ENCODE measurements at places on chromosomes 3 and 15.

DNA sequence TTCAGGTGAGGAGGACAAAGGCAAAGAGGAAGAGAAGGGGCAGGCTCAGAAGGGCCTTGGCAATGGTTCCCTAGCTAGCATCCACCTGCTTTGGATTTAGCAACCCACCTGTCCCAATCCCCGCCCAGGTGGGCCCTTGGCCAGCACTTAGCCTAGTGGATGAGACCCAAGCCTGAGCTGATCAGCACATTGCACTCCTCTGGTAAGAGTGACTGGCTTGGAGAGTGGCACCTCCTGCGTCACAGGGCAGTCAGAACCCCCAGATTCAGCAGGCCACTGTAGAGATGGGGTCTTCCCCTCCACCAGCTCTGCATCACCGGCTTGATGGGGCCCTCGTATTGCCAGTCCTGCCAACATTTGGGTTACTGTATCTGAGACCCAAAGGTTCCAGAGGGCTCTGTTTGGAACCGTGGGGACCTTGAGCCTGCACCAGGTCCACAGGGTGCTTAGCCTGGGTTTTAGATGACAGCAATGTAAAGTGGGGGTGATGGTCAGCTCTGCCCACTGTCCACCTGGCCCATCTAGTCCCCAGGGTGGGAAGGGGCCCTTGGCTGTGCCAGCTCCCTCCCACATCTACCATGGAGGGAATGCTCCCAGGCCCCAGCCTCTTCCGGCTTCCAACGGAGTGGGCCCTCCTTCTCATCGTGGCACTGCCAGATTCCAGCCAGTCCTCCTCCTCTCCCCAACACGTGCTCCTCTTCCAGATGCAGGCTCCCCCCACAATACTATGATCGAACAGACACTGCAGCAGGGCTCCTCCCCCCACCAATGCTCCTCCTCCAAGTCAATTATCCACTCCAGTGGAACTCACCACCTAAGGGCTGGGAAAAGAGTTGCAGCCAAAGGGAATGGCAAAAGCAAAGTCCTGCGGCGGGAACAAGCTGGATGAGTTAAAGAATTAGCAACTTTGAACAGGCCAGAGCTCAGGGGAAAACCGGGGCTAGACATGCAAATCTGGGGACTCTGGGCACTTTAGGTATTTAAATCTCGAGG, 45.7 kb downstream of the LHFPL4 start:
- no peak for DNase-seq

- no peak for DNase-seq
Measured at GRCh38 chr3:76024640-76025039, 239.3 kb upstream of the ZNF717 start.

- no peak for DNase-seq
Measured at GRCh38 chr3:37320276-37320675, 145.9 kb upstream of the LRRFIP2 start.

DNA sequence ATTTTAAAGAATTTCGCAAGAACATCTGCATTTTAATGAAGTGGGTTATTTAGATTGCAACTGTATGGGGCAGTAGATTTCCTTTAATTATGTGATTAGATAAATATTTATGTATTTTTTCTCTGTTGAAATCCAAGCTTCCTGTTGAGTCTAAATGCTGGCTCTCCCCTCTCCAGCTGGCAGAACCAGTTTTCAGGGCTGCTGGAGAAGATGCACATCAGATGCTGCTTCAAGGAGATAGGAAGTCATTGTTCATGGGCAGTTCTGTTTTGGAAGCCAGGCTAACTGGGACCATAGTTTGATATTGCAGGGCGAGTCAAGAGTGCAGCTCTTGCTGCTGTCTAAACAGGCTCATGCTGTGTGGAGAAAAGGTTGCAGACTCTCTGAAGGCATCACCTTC, 97.4 kb downstream of the SLC9A9 start:
- DNase-seq, result no peak

GRCh38 chr3:118495206-118495605, 539.4 kb downstream of the IGSF11 start:
- DNase-seq, result no peak

GRCh38 chr3:82423268-82424030, 662.0 kb upstream of the GBE1 start:
- DNase-seq, result no peak

- DNase-seq, result no peak
Measured at GRCh38 chr3:70824773-70825172, 512.3 kb upstream of the MDFIC2 start.

- no peak for DNase-seq
Measured at GRCh38 chr3:112773864-112774263, 72.8 kb downstream of the CD200R1L start.

DNA sequence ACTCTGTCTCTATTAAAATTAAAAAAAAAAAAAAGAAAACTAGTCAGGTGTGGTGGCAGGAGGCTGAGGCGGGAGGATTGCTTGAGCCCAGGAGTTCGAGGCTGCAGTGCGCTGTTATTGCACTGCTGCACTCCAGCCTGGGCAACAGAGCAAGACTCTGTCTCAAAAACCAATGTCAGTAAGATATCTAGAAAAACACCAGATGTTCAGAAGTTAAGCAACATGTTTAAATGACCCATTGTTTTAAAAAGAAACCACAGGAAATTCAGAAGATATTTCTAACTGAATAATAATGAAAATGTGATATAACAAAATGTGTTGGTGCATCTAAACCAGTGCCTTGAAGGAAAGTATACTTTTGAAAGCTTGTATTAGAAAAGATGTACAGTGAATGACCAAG, 203.4 kb upstream of the CGNL1 start:
- DNase-seq, result no peak

DNA sequence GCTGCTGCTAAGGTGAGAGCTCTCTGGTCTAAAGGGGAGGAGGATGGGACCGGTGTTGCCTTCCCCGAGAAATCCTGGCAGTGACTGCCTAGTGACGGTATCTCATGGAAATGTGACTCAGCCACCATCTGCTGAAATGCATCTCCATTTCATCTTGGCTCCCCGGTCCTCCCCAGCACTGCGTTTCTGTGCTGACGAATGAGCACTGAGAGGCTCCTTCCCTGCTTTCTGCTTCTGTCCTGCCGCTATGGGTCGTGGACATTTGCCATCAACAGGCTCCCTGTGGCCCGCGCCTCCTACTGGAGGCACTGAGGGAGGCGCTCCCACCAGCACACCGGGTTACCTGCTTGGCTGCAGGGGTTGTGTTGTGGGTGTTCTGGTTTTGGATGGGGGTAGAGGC, 13.5 kb upstream of the SEC13 start:
- DNase-seq, result no peak

GRCh38 chr3:134078169-134078831, 48.6 kb upstream of the SLCO2A1 start:
- no peak for DNase-seq

GRCh38 chr3:12227833-12228232, 61.0 kb upstream of the PPARG start:
- DNase-seq, result no peak

DNA sequence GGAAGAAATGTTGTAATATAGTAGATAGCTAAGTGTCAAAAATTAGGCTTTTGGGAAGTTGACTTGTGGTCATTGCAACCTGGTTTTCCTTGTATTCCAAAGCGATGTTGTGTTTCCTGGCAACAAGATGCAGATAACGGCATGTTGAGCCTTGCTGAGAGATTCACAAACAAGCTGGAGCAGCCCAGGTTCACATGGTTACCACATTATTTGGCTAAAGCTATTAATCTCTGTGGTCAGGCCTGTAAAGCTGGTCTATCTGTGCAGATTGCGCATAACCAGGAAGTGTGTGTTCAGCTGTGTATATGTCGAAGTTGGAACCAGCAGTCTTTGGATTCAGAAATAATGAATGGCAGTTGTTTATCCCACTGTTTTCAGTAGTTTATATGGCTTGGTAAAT, 6.6 kb downstream of the TIPARP start:
- no peak for DNase-seq

- DNase-seq, result no peak
Measured at GRCh38 chr3:25468866-25469319, 40.8 kb downstream of the RARB start.

GRCh38 chr3:9508781-9509180, 44.8 kb downstream of the LHFPL4 start:
- no peak for DNase-seq

- no peak for DNase-seq
Measured at GRCh38 chr15:66359740-66360139, 3.3 kb upstream of the TIPIN start.

GRCh38 chr15:82108489-82109078, 62.8 kb upstream of the MEX3B start:
- DNase-seq, result no peak

DNA sequence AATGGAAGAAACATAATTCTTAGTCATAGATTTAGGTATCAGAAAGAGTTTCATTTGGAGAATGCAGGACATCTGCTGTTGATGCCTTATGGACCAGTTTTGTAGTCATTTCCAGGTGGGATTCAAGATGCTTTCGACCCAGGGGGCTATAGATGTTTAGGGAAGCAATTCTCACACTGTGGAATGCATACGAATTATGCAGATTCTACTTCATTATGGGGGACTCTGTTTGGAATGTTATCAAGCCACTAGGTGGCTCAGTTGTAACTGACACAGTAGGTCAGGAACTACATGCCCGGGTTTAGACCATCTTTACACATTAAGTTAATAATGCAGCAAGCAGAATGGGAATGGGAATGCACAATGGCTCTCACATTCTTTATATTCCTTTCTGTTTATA, 1359.8 kb downstream of the ZPLD1 start:
- no peak for DNase-seq

DNA sequence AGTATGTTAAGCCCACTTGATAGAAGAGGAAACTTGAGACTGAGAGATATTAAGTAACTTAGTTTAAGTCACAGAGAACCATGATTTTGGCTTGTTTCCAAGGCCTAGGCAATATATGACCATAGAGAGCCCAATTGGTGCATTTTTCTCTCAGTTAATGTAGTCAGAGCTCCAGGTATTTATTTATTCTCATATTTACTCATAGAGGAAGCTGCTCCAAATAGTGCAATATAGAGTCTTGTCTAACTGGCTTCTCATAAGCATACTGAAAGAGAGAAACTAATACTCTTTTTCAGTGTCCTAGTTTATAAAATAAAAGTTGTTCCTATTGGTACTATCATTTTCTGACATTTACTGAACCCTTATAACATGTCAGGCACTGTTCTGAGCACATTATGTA, 15.2 kb downstream of the TRNT1 start:
- DNase-seq, result no peak

Data from stimulated activated CD8-positive, alpha-beta memory T cell treated with anti-CD3 and anti-CD28 coated beads, Interleukin-4, amount 100 ng/mL, for 4 hours (primary cell).